Activated T-cell treated with anti-CD3 and anti-CD28 coated beads, Interleukin-2, amount 50 U/mL, for 4 hours (primary cell): ENCODE measurements at places on chromosomes 3 and 15.

DNA sequence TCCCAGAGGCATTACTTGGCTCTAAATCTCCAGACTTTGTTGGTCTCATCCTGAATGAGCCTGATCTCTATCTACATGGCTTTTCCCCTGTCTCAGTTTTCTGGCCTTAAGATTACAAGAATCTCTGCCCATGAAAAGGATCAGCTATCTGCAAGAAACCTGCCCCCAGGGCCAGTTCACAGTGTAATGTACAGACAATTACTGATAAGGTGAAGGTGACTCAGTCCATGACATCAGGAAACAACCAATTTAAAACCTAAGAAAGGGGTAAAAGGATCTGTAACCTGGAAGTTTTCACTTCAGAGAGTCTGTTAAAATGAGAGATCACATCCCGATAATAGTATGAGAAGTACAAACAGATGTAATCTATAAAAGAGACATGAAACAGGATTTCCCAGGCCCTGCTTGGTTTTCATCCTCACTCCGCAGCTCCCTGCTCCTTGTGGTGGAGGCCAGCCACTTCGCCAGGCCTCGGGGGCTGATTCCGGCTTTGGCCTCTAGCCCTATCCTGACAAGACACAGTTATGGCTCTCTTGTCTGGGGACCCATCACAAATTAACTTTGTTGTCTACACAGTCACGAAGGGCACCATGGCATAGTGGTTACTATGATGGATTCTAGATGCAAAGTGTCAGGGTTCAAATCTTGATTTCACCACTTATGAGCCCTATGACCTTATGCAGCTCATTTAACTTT, 136.9 kb downstream of the THSD4 start:
- no peak for DNase-seq

- DNase-seq = no peak
These were observed 990 bp upstream of the CLDN1 start for GRCh38 chr3:190323246-190323626.

- no peak for DNase-seq
These were observed 250.0 kb upstream of the PROK2 start for GRCh38 chr3:72034986-72035385.

- DNase-seq = no peak
These were observed 235.5 kb downstream of the CTNNB1 start for GRCh38 chr3:41434781-41435180.

DNA sequence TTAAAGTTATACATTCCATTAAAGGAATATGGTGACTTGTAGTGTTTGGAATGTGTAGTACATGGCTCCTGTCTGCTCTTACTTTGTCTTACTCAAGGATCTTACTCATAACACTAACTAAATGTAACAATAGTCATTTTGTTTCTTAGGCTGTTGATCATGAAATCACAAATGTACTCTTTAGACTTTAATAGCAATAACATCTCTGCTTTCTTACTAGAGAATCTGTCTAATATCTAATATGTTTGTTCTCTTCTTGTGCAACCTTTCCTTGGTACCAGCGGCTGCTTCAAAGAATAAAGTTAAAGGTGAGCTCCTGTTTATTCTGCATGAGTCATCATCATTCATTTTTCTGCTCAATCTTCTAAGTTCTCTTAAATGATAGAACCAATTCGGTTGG, 767.5 kb downstream of the CADM2 start:
- no peak for DNase-seq

DNA sequence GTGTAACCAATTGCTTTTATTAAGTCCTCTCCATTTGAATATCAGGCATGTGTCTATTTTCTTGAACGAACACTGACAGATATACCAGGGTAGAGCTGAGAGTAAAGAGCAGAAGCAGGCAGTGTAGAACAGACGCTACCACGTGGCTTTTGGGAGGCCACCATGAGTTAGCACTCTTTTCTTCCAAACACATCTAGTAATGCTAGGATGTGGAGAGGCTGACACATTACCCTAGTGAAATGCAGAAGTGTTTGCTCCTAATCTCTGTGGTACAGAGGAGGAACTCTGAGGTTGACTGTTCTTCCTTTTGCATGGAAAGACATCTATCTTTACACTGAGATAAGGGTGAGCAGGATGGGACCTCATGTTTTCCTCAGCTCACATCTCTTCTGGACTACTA, 216.3 kb downstream of the SATB1 start:
- DNase-seq = no peak

GRCh38 chr3:1962396-1963088, 136.1 kb upstream of the CNTN4 start:
- DNase-seq = no peak

- no peak for DNase-seq
These were observed 17.2 kb upstream of the CRABP1 start for GRCh38 chr15:78322724-78323521.

DNA sequence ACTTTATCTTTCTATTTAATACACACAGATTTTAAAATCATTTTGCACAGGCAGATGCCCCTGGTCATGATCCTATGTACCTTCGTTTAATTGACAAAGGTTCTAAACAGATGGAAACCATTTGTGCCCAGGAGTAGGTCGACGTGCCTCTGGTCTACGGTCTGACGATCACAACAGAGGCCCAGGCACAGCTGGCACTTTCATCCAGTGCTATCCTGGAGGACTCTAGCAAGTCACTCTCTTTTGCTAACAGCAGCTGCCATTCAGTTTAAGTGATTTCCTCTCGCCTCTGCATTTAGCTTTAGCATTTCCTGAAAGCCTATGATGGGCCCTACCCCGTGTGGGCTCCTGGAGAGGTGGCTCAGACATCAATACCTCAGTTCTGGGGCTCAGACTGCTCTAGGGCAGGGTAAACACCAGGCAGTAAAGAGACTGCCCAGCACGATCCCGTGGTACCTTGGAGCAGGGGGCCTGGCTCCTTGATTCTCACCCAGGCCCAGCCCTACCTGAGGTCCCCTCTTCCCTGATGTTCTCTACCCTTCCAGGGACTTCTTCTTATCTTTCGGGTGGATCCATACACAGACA, 83.2 kb upstream of the SNRPA1 start:
- no peak for DNase-seq

DNA sequence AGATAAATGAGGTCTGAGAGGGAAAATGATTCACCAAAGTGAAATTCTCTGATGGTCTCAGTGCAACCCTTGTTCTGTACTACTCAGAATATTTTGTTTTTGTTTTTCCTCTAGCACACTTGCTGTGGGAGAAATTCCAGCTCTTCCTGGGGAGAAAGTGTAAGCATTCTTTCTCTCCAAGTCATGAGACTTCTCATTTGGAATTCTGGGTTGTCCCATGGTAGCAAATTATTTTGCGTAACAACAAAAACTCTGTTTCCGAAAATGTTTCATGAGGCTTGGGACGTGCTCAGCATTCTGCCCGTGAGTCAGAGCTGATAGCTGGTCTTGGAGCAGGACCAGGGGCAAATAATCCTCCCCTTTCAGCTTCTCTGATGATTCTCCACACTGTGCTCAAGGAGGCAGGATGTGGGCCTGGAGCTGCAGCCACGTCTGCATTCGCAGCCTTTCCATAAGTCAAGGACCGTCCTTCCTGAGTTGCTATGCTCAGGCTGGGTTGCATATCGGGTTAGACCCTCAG, 70.3 kb downstream of the SENP2 start:
- no peak for DNase-seq

GRCh38 chr3:41007399-41007798, 191.9 kb upstream of the CTNNB1 start:
- DNase-seq = no peak

DNA sequence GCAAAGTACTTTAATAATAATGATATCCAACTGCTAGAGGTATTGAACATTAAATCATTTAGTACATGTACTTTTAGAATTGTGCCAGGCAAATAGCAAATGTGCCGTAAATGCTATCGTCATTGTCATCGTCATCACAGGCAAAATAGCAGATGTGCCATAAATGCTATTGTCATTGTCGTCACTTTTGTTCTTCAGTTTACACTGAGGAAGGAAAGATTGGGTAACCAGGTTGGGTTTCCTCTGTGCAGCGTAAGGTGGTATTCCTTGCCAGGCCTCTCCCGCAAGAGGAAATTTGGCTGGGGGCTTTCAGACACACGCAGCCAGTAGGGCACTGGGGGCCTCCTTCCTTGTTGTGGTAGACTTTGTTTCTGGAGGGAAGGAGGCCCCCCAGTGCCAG, 26.4 kb downstream of the ABHD17C start:
- no peak for DNase-seq

DNA sequence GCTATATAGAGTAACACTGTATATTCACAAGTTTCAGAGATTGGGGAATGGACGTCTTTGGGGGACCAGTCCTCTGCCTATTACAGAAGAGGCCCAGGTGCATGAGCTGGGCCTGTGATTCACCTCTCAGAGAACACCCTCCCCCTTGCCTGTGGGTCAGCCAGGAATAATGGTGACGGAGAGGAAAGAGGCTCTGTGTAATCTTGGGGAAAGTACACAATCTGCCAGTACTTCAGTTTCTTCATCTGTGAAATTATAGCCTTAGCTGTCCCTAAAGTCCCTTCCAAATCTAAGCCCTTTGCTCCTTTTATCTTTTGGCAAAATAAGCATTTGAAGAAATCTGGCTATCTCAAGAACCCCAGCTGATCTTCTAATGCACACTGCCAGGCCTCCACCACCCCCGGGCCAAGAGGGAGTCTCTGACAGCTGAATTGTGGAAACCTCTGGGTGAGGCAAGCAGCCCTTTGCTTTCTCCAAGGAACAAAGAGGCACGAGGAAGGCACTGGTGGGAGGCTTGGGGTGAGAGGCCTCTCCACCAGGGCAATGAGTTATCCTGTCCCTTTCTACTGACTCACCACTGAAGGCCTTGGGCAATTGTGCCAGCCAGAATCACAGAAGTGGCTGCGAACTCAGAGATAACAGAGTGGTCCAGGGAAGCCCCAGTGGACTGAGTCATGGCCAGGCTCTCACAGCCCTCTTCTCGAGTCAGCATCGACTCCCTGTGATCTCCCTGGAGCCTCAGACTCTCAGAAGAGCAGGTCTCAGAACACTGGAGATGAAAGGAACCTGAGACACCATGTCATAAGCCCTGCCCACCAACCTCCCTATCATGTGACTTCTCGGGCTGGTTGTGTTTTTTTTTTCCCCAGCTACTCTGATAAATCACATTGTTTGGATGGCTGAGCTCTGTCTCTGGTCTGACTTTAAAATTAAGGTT, 31.8 kb downstream of the CCNL1 start:
- peak; percentile 56 for DNase-seq

DNA sequence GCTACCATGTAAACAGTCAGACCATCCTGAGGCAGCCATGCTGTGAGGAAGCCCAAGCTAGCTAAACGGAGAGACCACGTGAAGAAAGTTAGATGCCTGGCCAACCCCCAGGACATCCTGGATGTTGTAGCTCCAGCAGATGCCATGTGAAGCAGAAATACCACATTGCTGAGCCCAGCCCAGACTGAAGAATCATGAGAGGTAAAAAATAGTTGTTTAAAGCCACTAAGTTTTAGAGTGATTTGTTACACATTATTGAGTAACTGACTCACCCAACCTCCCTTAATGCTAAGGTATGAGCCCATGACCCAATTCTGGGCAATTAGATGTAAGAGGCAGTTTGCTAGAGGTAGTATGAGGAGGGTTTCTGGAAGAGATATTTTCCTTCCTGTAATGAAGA, 200.5 kb downstream of the THRB start:
- DNase-seq = no peak

GRCh38 chr3:46663591-46664135, 29.8 kb downstream of the ALS2CL start:
- no peak for DNase-seq

GRCh38 chr3:42803414-42804105, 730 bp downstream of the HIGD1A start:
- DNase-seq = peak; percentile 6

GRCh38 chr15:41125931-41126642, 10.0 kb upstream of the INO80 start:
- no peak for DNase-seq

DNA sequence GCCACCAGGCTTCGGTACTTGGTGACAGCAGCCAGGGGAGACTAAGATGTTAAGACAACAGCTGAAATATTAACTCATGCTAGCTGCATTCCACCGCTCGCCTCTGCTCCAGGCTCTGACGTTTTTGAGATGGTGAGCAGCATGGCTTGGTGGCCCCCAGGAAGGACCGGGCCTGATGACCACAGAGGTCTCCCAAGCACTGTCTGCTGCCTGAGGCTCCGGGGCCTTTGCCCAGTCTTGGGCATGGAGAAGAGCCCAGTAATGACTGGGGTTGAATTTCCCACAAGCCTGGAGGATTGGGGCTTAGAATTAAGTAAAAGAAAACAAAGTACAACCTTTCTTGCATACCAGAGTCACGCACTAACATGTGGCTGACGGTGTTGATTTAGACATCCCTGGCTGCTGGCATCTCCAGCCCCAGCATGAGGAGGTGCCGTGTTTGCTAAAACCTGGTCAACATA, 243.6 kb upstream of the LYSMD4 start:
- no peak for DNase-seq

- no peak for DNase-seq
These were observed 49.3 kb downstream of the HHLA2 start for GRCh38 chr3:108345492-108346205.

DNA sequence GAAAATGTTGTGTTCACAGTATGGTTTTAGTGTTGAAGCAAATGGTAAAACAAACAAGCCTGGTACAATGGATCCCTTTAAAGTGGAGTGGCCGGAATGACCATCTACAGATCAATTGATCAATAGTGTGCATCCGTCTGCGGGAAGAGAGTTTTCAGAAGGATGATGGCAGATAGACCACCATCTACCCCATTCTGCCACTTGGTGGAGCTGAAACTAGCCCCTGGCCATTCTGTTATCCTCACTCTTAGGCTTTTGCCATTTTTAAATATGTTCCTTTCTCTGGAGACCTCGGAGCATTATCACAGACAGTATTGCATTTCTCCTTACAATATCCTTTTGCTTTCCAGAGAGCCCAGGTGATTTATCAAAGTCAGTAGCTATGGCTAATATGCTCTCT, 258.9 kb upstream of the CFAP20DC start:
- DNase-seq = no peak
